ENCODE measurements at places on chromosomes 4 and X. TPM values are rescaled to one million over a fixed set of nuclear protein-coding genes. Genes with fewer than 3 reads are reported as not detected.

- DNase-seq, result no peak
Observed at GRCh38 chr4:56684320-56685050, 3.4 kb upstream of the HOPX start.

- DNase-seq, result no peak
Observed at GRCh38 chrX:19924285-19924684, 36.9 kb upstream of the SH3KBP1 start.

DNA sequence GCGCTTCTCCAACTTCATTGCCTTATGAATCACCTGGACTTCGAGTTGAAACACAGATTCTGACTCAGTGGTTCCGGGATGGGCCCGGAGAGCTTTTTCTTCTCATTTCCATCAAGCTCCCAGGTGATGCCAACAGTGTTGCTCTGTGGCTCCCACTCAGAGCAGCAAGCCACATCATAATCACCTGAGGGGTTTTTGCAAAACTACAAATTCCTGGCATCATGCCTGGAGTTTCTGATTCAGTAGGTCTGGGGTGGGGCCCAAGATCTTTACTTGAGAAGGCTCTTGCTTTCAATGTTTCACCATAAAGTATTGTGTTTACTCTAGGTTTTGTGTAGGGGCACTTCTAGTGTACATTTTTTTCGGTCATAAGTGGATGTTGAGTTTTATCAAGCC lies 7.0 kb downstream of the MTM1 start:
- DNase-seq, result no peak

- no peak for DNase-seq
Observed at GRCh38 chr4:139918591-139918990, 235.4 kb downstream of the MAML3 start.

- no peak for DNase-seq
Observed at GRCh38 chr4:17013382-17014006, 115.0 kb upstream of the LDB2 start.

DNA sequence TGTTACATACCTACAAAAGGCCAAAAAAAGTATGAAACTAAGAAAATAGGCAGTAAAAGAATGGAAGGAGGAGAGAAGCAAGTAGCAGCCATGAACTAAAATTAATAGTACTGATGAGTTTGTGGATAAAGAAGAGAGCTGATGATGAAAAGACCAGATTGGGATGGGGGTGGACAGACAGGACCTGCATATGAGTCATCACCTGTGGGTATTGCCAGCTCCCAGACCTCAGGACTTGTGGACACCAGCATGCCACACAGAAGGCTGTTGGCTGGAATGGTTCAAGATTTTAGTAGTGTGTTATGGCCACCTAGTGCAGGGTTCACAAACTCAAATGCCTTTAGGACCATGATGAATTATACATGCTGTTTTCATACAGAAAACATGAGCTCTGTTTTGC lies 58.9 kb downstream of the ARX start:
- no peak for DNase-seq

- peak; percentile 82 for DNase-seq
Observed at GRCh38 chr4:91935217-91935616, 368.5 kb upstream of the GRID2 start.

ASB5 gene
- total RNA-seq, result not detected

SORBS2 gene
- 9.7 TPM for total RNA-seq

All from HT-29 (cell line).